Stimulated activated CD4-positive, alpha-beta T cell treated with anti-CD3 and anti-CD28 coated beads, Interleukin-15, amount 100 ng/mL, for 24 hours (primary cell): ENCODE measurements at places on chromosomes 11 and 22.

- DNase-seq, result no peak
Measured at GRCh38 chr11:115190196-115190595, 314.0 kb downstream of the CADM1 start.

- DNase-seq, result no peak
Measured at GRCh38 chr11:23359297-23359696, 499.0 kb upstream of the CCDC179 start.

DNA sequence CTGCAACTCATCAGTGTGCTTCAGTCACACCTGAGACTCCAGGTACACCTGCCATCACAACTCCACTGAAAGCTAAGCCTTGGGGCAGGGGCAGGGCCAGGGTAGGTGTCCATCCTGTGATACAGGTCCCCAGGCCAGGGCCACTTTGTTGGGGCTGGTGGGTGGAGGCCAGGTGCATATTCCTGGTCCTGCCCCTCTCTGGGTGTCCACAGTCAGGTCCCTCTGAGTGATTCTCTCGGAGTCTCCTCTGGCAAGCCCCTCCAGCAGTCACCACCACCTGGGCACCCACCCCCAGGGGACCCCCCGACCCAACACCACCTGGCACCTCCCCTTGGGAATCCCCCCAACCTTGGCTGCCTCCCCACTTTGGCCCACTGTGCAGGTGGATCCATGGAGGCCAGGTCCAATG lies 9.5 kb upstream of the ACR start:
- no peak for DNase-seq

DNA sequence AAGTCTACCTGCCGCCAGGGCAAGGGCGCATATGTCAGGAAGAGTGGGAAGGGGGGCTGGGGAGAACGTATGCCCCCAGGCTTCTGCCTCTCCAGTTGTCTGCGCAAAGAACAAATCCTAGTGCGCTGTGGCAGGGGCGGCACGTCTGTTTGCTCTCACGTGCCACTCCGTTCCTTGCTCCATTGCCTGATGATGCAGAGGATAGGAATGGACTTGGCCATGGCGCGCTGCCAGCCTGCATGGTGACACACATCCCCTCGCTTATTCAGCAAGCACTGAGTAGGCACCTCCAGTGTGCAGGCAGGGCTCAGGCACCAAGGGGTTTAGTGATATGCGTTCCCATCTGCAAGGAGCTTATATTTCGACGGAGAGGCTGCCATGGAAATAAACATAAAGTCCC lies 45.4 kb upstream of the SLC22A12 start:
- no peak for DNase-seq

- DNase-seq, result no peak
Measured at GRCh38 chr22:25908212-25908611, 166.2 kb downstream of the MYO18B start.
